ENCODE measurements at places on chromosomes 16 and 17. TPM values are rescaled to one million over a fixed set of nuclear protein-coding genes. Genes with fewer than 3 reads are reported as not detected.

DNA sequence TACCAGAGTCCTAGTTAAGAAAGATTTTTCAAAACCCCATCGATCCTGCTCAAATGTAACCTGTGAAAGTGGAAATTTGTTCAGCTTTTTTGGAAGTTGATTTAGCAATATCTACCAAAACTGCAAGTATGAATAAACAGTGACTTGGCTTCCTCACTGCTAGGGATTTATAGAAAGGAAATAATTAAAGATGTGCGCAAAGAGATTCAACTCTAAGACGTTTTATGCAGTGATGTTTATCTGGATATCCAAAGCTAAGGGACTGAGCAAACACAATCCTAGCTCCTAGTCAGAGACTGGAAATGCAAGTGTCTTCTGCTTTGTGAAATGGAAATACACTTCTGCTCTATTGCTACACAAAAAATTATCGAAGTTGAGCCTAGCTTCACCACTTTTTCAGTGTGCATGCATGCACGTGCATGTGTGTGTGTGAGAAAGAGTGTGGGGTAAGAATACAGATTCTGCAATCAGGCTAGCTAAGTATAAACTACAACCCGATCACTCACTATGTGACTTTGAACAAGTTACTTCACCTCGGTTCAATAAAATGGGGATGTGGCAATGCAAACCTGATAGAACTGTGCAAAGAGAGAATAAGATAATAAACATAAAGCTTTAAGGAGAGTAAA, 52.1 kb upstream of the FOXF1 start:
- no peak for DNase-seq
- peaks cover 20% of the 10 kb centered on the region for H3K27me3 ChIP-seq
- no peaks in the 10 kb centered on the region for H3K36me3 ChIP-seq
- H3K4me3 ChIP-seq, result no peak overlapping the region

DNA sequence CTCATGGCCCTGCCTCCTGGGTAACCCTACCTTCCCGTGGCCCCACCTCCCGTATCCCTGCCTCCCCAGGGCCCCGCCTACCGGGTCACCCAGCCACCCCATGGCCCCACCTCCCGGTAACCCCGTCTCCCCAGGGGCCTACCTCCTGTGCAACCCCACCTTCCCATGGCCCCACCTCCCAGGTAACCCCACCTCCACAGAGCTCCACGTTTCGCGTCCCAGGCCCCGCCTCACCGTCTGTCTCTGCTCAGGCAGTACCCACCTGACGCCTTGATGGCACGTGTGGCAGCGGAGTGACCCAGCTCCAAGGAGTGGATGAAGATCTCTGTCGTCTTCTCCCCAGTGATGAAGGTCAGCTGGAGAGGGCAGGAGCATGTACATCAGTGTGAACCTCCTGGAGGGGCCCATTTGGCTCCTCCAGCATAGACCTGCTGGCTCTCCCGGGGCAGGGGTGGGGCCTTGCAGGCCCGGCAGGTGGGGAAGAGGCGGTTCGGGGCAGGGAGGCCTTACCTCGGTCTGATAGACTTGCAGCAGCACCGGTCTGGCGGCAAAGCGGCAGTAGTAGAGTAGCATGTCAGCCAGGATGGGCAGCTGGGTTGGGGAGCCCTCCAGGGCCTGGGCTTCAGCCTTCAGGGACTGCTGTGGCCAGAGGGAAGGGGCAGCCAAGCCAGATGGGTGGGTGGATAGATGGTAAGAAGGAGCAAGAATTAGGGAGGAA, 18.7 kb upstream of the PIK3R6 start:
- H3K36me3 ChIP-seq, result peaks cover 73% of the 10 kb centered on the region
- no peaks in the 10 kb centered on the region for H3K27me3 ChIP-seq
- no peak overlapping the region for H3K27ac ChIP-seq
- DNase-seq, result no peak
- no peaks in the 10 kb centered on the region for H3K4me1 ChIP-seq

DNA sequence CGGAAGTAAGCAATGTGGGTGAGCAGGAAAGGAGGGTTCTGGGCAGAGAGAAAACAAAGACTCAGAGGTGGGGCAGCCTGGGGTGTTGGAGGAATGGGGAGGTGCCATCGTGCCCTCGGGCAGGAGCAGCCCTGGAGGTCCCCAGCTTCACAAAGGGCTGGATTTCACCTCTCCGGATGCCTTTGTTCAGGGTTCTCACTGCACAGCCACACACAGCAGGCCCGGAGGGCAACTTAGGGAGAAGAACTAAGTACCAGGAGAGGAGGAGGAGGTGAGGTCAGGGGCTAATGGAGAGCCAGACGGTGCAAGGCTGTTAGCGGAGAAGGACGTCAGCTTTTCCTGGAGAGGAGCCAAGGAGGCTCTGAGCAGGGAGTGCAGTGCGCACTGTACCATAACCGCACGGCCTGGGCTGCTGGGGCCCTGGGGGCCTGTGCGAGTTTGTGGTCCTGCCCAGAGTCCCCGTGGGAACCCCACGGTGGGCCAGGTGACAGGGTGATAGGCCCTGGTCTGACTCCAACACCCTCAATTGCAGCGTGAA, 9.3 kb downstream of the ARRB2 start:
- H3K4me3 ChIP-seq, result no peak overlapping the region
- no peaks in the 10 kb centered on the region for H3K27me3 ChIP-seq
- H3K4me1 ChIP-seq, result peaks cover 11% of the 10 kb centered on the region
- no peak overlapping the region for H3K27ac ChIP-seq
- DNase-seq, result no peak

The EFNB3 gene
- not detected for total RNA-seq

DNA sequence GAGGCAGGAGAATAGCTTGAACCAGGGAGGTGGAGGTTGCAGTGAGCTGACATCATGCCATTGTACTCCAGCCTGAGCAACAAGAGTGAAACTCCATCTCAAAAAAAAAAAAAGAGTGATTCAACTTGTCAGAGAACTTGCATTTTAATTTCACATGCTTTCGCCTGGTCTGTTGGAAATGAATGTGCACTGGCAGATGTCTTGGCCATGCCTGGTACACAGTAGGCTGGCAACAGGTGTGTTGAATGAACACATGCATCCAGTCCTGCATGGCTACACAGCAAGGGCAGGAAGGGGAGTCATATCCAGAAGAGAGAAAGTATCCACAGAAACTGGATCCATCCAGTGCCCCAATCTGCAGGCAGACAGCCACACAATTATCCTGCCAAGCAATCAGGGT, 11.5 kb downstream of the COG4 start:
- H3K4me3 ChIP-seq, result no peak overlapping the region
- H3K4me1 ChIP-seq, result peaks cover 8% of the 10 kb centered on the region
- H3K36me3 ChIP-seq, result peaks cover 73% of the 10 kb centered on the region
- no peak overlapping the region for H3K27ac ChIP-seq
- no peak for DNase-seq

The OR1A1 gene
- not detected for total RNA-seq

- no peak for DNase-seq
- H3K4me3 ChIP-seq, result no peak overlapping the region
- H3K4me1 ChIP-seq, result no peaks in the 10 kb centered on the region
- peaks cover 8% of the 10 kb centered on the region for H3K27me3 ChIP-seq
- H3K36me3 ChIP-seq, result peaks cover 35% of the 10 kb centered on the region
Measured at GRCh38 chr17:15973834-15974233, 25.7 kb downstream of the ZSWIM7 start.

GRCh38 chr17:50173335-50173941, 7.6 kb downstream of the SGCA start:
- H3K36me3 ChIP-seq, result no peaks in the 10 kb centered on the region
- H3K4me3 ChIP-seq, result no peak overlapping the region
- H3K4me1 ChIP-seq, result peaks cover 20% of the 10 kb centered on the region
- DNase-seq, result no peak
- no peaks in the 10 kb centered on the region for H3K27me3 ChIP-seq
- H3K27ac ChIP-seq, result no peak overlapping the region

- H3K4me3 ChIP-seq, result no peak overlapping the region
- peaks cover 9% of the 10 kb centered on the region for H3K27me3 ChIP-seq
- peaks cover 14% of the 10 kb centered on the region for H3K4me1 ChIP-seq
Measured at GRCh38 chr16:57982385-57982784, 11.5 kb upstream of the CNGB1 start.

DNA sequence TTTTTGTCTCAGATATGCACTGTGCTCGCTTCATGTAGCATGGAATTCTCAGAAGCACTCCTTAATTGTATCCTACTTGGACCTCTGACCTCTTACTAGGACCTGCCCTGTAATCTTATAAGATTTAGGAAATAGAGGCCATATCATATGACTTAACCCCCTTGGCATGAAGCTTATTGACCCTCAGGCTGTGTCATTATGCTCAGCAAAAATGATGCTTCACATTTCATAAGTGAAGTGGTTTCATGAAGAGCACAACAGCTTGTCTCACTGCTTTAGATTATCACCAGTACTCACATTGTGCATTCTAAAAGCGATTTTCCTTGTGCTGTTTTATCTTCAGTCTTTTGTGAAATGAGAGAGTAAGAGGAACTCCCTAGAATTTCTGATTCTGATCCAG, 6.4 kb downstream of the PHKB start:
- peaks cover 45% of the 10 kb centered on the region for H3K36me3 ChIP-seq
- no peaks in the 10 kb centered on the region for H3K27me3 ChIP-seq
- no peak overlapping the region for H3K4me3 ChIP-seq
- peaks cover 63% of the 10 kb centered on the region for H3K4me1 ChIP-seq
- no peak overlapping the region for H3K27ac ChIP-seq

GRCh38 chr17:48552466-48553189, 7.7 kb upstream of the HOXB2 start:
- H3K4me3 ChIP-seq, result no peak overlapping the region
- H3K36me3 ChIP-seq, result no peaks in the 10 kb centered on the region
- DNase-seq, result no peak
- no peak overlapping the region for H3K27ac ChIP-seq
- H3K27me3 ChIP-seq, result peaks cover 26% of the 10 kb centered on the region

DNA sequence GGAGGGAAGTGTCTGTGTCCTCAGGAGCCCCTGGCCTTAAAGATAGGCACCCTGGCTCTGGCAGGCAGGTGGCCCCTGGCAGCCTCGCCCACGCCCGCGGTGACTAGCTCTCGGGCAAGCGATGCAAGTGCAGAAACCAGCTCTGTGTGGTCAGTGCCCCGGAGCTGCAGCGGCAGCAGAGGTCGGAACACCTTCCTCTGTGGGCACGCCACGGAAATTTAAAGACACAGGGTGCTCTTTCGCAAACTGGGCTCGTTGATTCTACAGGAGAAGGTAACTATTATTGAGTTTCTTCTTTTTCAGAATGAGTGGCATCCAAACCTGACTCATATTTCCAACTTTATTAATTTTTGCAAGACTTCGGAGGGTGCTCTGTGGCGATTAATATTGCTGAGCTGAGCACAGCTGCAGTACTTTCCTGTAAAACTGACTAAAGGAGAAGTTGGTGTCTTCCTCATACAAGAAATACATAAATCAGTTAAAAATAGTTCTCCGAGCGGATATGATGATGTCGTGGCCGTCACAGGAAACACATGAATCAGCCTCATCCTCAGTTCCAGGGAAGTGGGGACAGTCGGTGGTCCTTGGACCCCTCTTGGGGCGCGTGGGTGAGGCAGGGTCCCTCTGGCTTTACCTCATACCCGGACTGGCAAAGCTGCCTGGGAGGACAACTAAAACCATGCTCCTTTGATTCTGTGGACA, 120.2 kb downstream of the METRNL start:
- H3K36me3 ChIP-seq, result no peaks in the 10 kb centered on the region
- peak; percentile 28 for DNase-seq
- H3K4me3 ChIP-seq, result peak overlapping the region; percentile 82
- peaks cover 35% of the 10 kb centered on the region for H3K4me1 ChIP-seq
- no peaks in the 10 kb centered on the region for H3K27me3 ChIP-seq

DNA sequence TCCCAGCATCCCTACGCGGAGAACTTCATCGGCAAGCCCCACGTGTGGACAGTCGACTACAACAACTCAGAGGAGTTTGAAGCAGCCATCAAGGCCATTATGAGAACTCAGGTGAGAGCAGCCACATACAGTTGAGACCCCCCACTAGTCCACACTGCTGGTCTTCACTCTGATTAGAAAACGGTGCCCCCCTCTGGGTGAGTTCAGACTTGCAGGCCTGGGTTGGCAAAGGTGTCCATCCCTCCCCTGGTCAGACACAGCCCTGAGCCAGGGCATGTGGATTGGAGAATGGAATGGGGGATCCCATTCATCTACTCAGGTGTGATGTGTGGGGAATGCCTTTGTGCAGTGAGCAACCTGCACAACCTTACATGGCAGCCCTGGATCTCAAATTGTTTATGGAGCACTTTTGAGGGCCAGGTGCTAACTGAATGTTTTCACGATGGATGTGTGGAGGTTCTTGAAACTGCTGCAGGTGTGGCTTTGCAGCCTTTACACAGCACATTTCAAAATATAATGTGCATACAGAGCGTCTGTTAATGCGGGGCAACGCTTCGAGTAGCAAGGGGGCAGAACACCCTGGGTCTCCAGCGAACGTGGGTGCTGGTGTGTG, 72.6 kb downstream of the MGAT5B start:
- H3K4me1 ChIP-seq, result no peaks in the 10 kb centered on the region
- no peak overlapping the region for H3K27ac ChIP-seq
- peaks cover 11% of the 10 kb centered on the region for H3K27me3 ChIP-seq
- no peak for DNase-seq
- no peaks in the 10 kb centered on the region for H3K36me3 ChIP-seq

The C17orf113 gene
- 3.1 TPM for total RNA-seq

DNA sequence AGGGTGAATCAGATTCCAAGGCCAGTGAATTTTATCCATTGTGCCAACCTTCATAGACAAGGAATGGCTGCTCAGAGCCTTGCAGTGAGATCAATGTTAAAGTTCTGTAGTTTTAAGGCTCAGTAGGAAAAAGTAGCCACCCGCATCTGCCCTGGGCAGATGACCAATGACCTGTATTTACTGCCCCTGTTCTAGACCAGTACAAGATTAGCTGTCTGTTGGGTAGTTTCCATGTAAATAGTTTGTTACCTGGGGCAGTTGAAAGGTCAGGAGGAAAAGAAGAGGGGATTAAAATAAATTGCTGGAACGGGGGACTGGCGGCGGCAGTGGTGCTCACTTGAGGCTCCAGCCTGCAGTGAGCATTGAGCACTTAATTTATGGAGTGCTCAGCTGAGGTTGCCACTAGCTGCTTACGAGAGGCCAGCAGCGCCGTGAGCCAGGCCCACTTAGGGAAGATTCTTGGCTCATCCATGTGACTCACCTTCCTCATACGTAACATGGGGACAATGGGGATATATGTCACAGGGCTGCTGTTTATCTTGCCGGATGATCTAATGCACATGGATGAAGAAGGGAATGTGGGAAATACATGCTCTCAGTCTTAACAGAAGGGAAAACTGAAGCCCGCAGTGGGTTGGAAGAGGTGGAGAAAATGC, 10.7 kb upstream of the NOS2 start:
- no peaks in the 10 kb centered on the region for H3K36me3 ChIP-seq
- H3K4me1 ChIP-seq, result peaks cover 38% of the 10 kb centered on the region
- H3K4me3 ChIP-seq, result no peak overlapping the region
- no peak overlapping the region for H3K27ac ChIP-seq
- peaks cover 5% of the 10 kb centered on the region for H3K27me3 ChIP-seq

DNA sequence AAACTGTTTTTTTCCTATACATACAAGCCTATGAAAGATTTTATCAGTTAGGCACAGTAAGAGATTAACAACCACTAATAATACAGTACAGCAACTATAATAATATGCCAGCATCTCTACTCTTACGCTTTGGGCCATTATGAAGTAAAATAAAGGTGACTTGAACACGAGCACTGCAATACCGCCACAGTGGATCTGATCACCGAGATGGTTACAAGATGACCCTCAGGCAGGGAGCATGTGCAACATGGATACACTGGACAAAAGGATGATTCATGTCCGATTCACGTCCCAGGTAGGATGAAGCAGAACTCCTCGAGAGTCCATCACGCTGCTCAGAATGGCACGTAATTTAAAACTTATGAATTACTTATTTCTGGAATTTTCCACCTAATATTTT, 10.5 kb downstream of the PELP1 start:
- peaks cover 16% of the 10 kb centered on the region for H3K4me1 ChIP-seq
- no peak overlapping the region for H3K4me3 ChIP-seq
- DNase-seq, result no peak
